Esophagus squamous epithelium (tissue), 5 donors: ENCODE measurements at places on chromosomes 1 and 21.

DNA sequence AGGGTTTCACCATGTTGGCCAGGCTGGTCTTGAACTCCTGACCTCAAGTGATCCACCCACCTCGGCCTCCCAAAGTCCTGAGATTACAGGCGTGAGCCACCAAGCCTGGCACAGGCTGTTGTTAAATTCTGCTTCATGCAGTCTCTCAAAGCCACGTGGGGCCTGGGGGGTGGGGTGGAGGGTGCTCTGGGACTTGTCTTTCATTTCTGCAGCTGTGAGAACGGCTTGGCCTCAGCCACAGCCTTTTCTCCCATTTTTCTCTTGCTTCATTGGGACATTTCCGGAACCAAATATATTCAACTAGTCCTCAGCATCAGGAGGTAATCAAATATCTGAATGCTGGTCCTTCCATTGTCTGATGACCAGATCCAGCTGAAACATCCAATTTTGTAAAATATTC, 27.6 kb upstream of the KCNE2 start:
- no peak for DNase-seq

DNA sequence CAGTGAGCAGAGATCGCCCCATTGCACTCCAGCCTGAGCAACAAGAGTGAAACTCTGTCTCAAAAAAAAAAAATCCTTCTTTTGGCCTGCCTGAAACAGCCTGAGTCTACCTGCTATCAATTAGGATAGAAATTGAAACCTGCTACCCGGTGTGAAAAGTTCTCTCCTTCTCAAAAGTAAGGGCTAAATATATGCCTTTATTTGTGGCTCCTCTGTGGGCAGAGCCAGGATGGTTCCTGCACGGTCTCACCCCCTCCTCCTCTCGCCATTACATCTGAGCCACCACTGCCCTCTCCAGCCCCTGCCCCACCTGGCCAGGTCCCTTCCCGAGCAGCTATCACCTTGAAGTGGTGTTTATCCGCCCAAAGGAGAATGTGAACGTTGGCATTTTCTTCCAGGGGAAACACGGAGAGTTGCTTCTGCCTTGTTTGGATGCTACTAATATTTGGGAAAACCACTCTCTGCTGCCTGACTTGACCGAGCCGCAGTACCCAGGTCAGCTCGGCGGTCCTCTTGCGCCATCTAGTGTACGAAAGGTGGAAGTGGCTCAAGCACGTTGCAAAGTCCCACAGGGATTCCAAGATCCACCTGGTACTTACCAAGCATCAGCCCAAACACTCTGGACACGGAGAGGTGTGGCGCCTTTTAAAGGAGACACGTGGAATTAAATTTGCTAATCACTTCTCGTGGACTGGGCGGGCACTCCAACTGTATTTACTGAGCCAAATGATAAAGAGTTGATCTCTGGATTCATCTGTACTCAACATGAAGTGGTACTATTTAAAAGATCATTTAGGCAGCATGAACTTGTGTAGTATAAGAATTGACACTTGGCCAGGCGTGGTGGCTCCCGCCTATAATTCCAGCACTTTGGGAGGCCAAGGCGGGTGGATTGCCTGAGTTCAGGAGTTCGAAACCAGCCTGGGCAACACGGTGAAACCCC, 31.9 kb downstream of the SETD4 start:
- peak; percentile 12 for DNase-seq

- DNase-seq, result no peak
These were observed 101.5 kb upstream of the RAB4A start for GRCh38 chr1:229169399-229169798.

- DNase-seq, result peak; percentile 51
These were observed at the start of gene NUAK2 for GRCh38 chr1:205321162-205321958. Gene NUAK2 (minus strand): TSS chr1:205321745. CDS start chr1:205321628, 117 bp downstream.

- DNase-seq, result no peak
These were observed 595 bp upstream of the DDR2 start for GRCh38 chr1:162631546-162632191.

DNA sequence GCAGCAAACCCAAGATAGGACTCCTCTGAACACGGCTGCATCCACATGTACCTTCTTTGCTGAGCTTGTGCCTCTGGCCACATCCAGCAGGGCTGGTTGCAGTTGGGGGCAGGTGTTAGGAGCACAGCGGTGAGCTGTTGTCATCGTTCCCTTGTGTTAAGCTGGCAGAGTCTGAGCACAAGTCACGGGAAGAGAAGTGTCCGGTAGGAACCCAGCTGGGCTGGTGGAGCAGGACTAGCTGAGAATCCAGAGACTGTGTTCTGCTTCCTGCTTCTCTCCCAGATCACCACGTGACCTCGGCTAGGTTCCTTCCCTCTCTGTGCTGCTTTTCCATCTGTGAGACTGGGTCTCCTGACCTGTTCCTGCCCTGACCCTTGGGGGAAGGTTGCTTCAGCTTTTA, 105.1 kb downstream of the PCBP3 start:
- DNase-seq, result no peak

DNA sequence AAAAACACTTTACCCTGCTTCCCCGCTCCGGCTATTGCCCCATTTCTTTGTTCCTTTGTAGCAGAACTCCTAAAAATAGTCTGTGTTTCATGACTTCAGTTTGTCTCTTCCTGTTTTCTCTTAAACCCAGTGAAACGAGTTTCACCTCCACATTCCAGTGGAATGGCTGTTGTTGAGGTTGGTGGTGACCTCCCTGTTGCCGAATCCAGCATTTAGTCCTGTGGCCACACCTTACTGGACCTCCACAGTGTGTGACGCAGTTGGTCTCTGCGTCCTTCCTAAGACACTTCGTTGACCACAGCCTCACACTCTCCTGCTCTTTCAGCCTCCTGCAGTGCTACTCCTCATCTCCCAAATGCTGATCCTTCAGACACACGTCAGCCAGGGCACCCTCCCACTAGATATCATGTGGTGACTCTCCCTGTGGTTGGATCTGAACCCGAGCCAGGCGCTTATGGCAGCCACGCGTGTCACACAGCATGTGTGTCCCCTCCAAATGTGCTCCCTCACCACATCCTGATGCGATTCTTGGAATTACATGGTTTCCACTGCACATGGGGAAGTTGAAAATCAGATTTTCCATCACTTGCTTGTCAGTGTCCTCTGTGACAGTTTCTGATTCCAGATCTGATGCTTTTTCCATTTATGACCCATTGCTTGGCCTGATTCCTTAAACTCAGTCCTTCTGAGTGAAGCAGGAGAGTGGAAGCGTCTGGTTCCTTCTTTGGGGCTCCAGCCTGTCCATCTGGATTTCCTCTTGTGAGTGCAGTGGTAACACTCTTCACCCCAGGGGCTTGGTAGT, 99.1 kb upstream of the ARTN start:
- DNase-seq, result no peak
